ENCODE measurements at places on chromosomes 7 and 10. TPM values are rescaled to one million over a fixed set of nuclear protein-coding genes. Genes with fewer than 3 reads are reported as not detected.

Gene PNLIPRP2
- total RNA-seq, result 2.8 TPM

Gene MRC1
- total RNA-seq, result 6.9 TPM

Gene NPS
- not detected for total RNA-seq

Gene HHEX
- total RNA-seq, result 4.0 TPM

Gene BCL7B
- total RNA-seq, result 59.3 TPM

Gene C7orf33
- not detected for total RNA-seq

Gene DGKI
- 0.46 TPM for total RNA-seq

Gene KIF20B
- total RNA-seq, result 7.5 TPM

Gene ADIRF
- 127 TPM for total RNA-seq

Gene ZNF365
- total RNA-seq, result 0.29 TPM

Gene ASB4
- 0.13 TPM for total RNA-seq

Gene OGDHL
- total RNA-seq, result 2.6 TPM

Gene RFC2
- total RNA-seq, result 15.9 TPM

Gene PKD1L1
- total RNA-seq, result 0.95 TPM

Gene RP9
- 10.8 TPM for total RNA-seq

Gene WASL
- 117 TPM for total RNA-seq

Gene UNCX
- total RNA-seq, result not detected
